Tongue (tissue), 3 donors: ENCODE measurements at places on chromosomes 16 and 17. TPM values are rescaled to one million over a fixed set of nuclear protein-coding genes. Genes with fewer than 3 reads are reported as not detected.

The KRT13 gene
- 1,847 TPM for total RNA-seq

The KRT40 gene
- total RNA-seq = 7.7 TPM

The OGFOD1 gene
- total RNA-seq = 61.0 TPM

The MYL11 gene
- total RNA-seq = 9,092 TPM

The GRB7 gene
- 11.4 TPM for total RNA-seq

The HCRT gene
- not detected for total RNA-seq

The LDHD gene
- total RNA-seq = 16.8 TPM

The STH gene
- total RNA-seq = 1.7 TPM

DNA sequence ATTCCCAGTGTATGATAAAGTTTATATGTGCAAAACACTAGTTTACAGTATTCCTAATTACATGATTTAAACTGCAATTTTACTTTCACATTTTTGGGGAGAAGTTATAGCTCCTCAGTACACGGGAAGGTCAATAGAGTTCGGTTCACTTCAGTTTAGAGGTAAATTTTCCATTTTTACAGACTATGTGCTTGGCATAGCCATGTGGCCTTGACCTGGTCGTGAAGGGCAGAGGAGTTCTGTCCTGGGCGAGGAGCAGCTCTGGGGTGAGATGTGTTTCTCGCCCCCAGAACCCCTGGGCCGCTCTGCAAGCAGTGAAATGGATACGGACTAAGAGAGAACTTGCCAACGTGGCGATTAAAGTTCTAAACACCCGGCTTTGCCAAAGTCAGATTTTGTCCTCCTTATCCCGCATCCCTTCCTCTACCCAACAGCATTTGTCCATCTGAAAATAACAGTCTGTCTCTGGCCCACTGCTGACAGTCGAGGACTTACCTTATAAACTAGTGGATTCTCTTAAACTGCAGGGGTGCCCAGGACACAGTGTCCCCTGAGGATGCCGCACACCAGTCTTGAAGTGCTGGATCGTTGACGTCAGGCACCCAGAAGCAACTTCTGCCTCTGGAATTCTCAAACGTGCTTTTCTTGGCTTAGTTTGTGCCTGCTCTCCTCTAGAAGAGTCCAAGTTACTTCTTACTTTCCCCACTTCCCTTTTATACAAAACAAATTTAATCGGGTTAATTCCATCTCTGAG lies 1.5 kb upstream of the SIAH1 start:
- DNase-seq = no peak

DNA sequence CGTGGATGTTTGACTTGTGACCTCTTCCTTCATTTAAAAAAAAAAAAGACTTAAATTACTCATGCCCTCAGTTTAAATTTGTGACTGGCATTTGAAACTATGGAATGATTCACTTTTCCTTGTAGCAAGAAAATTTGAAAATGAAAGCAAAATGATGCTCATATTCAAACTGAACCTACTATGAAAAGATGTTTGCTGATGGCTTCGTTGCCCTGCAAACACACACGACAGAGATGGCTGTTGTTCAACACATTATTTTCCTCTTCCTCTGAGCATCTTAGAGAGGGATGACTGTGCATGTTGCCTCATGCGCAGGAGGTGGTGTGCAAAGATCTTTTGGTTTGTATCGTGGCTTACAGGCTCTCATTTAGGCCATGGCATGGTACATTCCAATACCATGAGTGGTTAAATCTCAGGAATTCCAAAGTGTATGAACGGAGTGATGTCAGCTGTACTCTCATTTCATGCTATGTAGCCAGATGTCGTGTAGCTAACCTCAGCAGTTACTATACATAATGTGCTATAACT lies 164.5 kb downstream of the PRKCA start:
- DNase-seq = peak; percentile 85

DNA sequence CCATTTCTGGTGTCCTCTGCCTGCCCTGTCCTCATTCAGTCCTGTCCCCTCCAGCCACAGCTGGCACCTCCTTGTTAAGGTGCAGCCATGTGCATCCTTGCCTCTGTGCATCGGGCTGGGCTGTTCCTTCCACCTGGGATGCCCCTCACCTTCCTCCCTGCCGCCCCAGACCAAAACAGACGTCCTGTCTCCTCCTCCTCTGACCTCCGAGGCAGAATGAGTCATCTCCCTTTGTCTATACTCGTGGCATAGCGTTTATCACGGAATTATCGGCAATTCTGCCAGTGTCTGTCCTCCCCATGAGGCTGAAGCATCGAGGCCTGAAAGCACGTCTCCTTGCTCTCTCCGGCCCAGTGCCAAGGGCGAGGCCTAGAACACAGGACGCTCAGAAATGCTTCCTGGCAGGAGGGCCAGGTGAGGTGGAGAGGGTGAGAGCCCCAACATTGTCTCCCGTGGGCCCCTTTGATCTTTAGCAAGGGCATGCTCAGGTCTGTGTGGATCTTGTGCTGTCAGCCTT lies 4.6 kb downstream of the RAI1 start:
- DNase-seq = no peak

DNA sequence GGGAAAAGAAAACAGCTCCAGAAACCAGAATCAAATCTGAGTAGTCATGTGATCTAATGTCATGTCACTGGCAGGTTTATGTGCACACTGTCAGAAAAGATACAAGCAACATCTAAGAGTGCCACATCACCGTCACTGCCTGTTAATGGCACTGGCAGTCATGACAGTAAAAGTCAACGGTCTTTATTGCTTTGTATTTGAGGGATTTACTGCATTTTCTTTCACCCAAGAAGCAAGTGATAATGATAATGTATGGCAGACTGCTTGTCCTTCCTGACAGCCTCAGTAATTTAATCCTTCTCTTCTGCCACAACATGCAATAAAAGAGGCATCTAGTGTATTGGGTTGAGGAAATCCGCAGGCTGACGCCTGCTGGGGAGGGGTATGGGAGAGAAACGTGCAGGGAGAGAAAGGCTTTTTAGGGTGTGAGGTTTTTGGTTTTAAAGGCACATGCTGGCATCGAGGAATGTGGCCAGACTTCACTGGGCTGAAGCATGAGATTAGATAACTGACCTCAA lies 92.4 kb downstream of the RPGRIP1L start:
- no peak for DNase-seq

DNA sequence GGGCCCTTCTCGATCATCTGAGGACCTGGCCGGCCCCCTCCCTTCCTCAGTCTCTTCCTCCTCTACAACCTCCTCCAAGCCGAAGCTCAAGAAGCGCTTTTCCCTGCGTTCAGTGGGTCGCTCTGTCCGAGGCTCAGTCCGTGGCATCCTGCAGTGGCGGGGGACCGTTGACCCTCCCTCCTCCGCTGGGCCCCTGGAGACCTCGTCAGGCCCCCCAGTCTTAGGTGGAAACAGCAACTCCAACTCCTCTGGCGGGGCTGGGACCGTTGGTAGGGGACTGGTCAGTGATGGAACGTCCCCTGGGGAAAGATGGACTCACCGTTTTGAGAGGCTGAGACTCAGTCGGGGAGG lies 2.8 kb downstream of the SH2B1 start:
- no peak for DNase-seq

DNA sequence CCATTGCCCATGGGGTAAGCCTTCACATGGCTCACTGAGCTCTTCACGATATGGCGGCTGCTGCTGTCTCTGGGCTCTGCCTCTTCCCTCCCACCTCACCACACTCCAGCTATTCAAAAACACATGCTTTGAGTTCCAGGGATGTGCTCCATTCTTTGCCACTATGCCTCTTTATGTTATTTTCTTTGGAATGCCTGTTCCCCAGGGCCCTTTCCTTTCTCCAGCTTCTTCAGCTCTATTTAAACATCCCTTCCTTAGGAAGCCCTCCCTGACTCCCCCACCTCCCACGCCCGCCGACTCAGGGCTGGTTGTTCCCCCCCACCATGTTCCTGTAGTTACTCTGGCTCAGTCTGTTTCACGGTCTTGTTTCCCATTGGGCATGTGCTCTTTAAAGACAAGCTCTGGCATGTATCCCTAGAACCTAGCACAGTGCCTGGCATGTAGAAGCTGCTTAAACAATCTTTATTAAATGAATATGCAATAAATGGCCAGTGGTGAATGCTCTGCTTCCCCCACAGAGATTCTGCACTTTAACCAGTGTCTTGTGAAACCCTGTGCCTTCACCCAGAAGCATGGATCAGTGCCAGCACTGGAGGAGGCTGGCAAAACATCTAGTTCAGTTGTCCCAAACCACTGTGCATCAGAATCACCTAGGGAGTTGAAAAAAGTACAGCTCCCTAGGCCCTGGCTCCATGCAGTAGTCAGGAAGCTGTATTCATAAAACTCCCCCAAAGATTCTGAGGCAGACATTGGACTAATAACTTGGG lies 6.9 kb downstream of the MYCBPAP start:
- no peak for DNase-seq

DNA sequence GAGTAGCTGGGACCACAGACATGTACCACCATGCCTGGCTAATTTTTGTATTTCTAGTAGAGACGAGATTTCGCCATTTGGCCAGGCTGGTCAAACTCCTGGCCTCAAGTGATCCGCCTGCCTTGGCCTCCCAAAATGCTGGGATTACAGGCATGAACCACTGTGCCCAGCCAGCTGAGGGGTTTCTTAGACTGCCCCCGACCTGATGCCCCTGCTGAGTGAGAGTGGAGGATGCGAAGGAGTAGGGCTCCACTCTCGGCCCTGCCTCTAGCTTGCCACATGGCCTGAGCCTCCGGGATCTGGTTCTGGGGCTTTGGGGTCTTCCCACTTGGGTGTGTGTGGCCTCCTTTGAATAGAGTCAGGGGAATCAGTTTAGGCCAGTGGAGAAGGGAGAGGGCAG lies 11.0 kb downstream of the GPR179 start:
- no peak for DNase-seq

GRCh38 chr16:27598931-27599565 lies 49.1 kb downstream of the KATNIP start:
- DNase-seq = peak; percentile 86

GRCh38 chr16:78050734-78051400 lies 28.5 kb downstream of the CLEC3A start:
- DNase-seq = no peak

DNA sequence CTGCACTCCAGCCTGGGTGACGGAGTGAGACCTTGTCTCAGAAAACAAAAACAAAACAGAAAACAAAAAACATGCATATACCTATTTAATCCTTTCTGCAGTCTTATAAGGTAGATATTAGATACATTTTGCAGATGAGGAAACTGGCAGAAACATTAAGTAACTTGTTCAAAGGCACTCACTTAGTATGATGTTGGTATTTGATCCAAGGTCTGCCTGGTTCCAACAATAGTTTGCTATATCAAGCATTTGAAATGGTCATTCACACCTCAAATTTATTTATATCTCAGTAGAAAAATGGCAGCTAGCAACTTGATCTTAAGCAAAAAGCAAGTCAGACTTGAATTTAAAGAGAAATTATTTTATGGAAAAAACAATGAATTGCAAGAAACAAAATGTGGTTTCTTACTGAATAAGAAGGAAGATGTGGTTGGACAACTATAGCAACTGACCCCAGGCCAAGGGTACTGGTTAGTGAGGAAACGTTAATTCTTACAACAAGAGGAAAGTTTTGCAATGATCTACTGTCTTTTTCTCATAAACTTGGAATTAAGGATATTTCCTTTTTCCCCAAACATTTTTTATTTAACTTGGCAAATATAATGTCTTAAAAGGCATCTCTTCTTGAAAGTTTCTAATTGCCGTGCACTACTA lies 19.7 kb downstream of the DHRS7B start:
- no peak for DNase-seq

DNA sequence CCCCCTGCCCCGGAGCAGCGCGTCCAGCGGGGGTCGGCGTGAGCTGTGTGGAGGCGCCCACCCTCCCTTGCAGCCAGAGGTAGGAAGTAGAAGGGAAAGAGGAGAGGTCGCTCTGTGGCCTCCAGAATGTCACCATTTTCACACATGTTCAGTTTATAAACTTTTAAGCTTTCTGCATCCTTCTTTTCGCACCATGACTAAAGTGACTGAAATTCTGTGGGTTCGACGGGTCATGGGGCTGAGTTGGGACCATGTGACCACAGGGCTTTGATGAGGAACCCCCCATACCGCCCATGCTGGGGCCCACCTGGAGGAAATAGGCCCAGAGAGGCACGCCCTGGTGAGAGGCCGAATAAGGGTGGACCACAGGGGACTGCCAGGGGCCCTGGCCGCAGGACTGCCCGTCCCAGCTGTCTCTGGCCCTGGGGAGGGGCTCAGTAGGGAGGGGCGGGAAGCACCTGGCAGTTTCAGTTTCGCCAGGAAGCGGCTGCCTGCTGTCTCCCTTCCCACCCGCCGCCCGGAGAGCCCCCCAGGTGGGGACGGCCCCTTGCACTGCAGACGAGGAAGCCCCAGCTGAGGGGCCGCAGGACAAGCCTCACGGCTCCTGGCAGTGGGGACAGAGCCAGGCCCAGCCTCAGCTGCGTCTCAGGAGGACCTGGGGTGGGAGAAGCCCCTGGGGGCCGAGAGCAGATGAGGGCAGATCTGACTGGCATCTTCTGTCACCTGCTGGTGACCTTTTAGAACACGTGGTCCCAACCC lies 9.0 kb downstream of the CBFA2T3 start:
- peak; percentile 19 for DNase-seq

DNA sequence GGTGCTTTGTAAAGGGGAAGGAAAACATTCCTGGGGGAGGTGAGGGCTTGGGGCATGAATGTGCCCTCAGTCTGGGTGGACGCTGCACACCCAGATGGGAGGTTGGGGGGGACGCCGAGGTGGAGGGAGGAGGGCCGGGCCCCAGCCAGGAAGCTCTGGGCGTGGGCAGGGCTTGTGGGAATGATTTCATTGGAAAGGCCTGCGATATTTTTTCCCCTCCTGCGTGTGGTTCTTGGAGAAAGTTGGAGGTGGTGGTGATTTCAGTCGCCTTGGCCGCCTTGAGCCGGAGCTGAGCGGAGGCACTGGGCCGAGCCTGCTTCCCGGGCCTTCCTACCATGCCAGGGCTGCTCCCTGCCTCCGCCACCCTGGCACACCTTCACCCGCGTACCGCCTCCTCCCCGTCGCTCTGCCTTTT lies 26.4 kb upstream of the CLEC18A start:
- DNase-seq = peak; percentile 75

- peak; percentile 56 for DNase-seq
These were observed 166.4 kb downstream of the CCDC182 start for GRCh38 chr17:57578608-57579225.

- DNase-seq = no peak
These were observed 16.6 kb downstream of the GPR179 start for GRCh38 chr17:38326996-38327792.

GRCh38 chr16:68265078-68265920 lies 973 bp downstream of the SLC7A6 start:
- peak; percentile 49 for DNase-seq

GRCh38 chr17:66975614-66976378 lies 11.3 kb downstream of the CACNG4 start:
- no peak for DNase-seq

GRCh38 chr16:22216191-22216831 lies 10.2 kb downstream of the EEF2K start:
- DNase-seq = peak; percentile 76
